ENCODE measurements at places on chromosomes 11 and 22.

DNA sequence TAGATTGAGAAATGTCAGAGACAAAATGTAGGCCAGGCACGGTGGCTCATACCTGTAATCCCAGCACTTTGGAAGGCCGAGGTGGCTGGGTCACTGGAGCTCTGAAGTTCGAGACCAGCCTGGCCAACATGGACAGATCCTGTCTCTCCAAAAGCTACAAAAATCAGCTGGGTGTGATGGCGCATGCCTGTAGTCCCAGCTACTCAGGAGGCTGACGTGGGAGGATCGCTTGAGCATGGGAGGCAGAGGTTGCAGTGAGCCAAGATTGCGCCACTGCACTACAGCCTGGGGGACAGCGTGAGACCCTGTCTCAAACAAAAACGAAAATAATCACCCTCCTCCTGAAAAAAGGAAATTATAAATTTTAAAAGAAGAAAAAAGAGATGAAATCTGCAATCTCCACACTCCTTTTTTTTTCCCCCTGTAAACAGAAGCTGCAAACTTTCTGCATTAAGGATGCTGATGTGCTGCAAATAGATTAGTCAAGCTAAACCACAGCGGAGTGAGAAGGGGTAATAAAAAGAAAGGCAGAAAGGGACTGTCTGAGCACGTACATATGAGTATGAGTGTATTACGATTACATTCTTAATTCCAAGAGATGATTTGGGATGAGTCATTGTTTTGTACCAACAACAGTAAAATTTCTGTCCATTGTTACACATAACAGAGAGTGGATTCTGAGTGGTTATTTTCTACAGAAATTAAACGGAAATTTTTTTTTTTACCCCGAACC lies 87.3 kb downstream of the SIK3 start:
- no peak for DNase-seq

DNA sequence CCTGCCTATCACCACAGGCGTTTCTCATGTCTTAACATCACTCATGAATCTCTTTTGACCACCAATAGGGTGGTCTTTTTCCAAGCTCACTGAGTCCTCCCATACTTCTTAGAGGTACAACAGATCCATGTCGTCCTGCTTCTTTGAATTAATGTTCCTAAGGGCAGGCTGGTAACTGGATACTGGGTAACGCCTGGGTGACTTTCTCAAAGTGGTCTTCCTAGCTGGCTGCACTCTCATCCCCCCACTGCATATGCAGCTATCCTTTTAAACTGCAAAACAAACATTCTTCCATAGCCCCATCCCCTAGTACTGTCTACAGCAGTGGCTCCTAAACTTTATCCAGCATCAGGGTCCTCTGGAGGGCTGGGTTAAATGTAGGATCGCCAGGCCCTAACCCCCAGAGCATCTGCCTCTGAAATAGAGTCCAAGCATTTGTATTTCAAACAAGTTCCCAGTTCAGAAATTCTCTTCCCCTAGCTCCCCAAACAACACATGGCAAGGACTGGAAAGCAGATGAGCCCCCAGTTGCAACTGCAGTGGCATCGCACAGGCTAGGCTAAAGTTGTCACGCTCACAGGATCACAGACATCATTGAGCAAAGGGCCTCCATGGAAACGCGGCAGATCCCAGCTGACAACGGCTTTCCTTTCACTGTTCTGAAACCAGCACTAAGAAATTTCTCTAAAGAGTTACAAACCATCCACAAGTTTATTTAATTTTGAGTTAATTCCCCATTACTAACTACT lies 204.9 kb downstream of the LARGE1 start:
- peak; percentile 36 for DNase-seq

- DNase-seq: no peak
Measured at GRCh38 chr11:66600631-66601233, 7.7 kb downstream of the CCS start.

DNA sequence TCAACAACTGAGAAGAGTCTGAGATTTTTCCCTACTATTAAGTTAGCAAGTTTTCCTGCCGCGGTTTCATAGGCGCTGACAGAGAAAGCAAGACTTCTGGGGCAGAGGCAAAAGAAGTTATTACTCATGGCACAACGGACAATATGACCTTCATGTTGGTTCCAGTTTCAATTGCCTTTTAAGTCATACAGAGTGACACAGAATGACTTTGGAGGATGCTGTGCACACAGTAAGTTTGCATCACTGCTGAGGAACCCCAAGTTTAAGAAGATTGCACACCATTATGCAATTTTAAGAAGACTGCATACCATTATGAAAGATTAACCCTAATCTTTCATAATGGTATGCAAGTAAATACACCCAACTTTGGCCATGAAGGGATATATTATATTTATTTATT lies 626.5 kb upstream of the CHORDC1 start:
- no peak for DNase-seq

DNA sequence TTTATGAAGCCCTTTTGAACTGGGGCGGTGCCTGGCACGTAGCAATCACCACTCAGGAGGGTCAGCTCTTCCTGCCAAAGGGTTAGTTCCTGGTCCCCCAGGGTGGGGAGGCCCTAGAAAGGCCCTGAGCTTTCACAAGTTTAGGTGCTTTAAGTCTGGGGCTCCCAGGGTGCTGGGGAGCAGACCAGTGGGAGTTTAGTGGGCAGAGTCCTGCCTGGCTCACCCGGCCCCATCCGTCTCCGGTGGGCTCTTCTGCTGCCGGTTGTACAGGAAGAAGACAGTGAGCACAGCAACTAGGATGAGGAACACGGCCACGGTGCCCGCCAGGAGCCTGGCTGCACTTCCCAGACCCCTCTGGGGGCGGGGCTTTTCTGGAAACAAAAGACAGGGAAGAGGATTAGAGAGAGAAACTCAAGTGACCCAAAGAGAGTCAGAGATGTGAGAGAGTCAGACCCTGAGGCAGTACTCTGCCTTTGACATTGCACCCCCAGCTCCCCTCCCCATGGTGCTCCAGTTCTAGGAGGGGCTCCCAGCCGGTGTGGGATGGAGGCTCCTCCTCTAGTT lies 89.3 kb downstream of the NECTIN1 start:
- no peak for DNase-seq

DNA sequence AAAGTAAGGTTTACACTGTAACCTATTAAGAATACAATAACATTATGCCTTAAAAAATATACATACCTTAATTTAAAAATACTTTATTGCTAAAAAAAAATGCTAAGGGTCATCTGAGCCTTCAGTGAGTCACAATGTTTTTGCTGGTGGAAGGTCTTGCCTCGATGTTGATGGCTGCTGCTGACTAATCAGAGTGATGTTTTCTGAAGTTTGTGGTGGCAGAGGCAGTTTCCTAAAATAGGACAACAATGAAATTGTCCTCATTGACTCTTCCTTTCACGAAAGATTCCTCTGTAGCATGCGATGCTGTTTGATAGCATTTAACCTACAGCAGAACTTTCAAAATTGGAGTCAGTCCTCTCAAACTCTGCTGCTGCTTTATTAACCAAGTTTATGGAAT lies 97.6 kb downstream of the FAT3 start:
- no peak for DNase-seq

GRCh38 chr22:38657045-38657909 lies 839 bp downstream of the CBY1 start:
- DNase-seq: peak; percentile 37

DNA sequence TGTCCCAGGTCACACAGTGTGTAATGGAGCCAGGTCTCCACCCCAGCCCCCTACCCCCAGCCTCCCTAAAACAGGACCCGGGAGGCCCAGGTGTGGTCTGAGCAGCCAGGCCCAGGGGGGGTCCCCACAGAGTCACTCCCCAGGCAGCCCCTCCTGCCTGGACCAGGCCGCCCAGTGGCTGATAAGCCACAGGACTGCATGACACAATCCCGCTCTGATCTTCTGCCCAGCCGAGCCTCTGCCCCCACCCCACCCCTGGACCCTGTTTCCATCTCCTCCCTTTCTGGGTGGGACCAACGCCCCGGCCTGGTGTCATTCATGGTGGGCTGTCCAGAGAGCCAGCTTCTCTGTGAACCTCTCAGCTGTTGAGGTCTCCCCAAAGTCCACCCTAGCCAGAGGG lies 7.8 kb upstream of the LIF start:
- DNase-seq: no peak

DNA sequence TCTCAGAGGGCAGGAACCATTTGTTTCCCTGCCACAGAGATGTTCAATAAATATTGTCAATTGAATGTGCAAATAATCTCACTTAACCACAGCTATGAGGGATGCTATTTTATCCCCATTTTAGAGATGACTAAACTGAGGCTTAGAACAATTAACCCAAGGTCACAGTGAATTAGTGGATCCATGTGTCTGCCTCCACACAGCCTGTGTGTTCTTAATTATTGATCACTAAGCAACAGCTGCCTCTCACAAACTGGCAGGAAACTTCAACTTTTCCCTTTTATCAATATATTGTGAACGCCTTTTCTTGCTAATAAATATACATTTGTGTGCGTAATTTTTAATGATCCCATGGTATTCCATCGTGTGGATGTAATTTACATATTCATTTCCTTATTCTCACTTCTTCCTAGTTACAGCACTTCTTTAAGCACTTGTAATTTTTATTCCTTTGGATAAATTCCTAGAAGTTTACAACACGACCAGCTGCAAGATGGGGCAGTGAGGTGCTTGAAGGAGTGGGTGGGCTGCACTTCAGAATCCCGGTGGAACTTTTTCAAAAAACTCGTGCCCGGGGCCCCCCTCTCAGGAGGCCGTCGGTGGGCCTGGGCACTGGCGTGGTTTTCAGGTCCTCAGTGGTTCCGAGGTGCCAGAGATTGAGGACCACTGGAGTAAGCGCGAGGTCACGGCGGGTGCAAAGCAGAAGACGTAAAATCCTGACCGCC lies 915 bp upstream of the SREBF2 start:
- no peak for DNase-seq

DNA sequence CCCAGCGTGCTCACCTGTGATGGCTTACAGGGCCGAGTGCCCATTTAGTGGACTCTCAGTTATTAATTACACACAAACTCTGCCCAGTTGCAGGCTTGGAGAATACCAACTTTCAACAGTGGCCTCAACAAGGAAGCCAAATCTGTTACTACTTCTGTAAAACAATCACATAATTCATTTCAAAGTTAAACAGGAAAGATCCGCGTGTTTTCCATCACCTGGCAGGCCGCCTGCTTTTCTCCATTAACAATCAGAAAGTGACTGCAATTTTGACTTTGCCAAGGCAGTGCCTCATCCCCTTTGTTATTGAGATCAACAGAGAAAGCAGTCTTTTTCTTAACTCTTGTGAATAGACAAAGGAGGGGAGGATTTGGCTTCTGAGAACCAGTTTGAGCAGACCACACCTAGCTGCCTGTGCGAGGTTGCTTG lies 77.7 kb downstream of the BARX2 start:
- DNase-seq: no peak

DNA sequence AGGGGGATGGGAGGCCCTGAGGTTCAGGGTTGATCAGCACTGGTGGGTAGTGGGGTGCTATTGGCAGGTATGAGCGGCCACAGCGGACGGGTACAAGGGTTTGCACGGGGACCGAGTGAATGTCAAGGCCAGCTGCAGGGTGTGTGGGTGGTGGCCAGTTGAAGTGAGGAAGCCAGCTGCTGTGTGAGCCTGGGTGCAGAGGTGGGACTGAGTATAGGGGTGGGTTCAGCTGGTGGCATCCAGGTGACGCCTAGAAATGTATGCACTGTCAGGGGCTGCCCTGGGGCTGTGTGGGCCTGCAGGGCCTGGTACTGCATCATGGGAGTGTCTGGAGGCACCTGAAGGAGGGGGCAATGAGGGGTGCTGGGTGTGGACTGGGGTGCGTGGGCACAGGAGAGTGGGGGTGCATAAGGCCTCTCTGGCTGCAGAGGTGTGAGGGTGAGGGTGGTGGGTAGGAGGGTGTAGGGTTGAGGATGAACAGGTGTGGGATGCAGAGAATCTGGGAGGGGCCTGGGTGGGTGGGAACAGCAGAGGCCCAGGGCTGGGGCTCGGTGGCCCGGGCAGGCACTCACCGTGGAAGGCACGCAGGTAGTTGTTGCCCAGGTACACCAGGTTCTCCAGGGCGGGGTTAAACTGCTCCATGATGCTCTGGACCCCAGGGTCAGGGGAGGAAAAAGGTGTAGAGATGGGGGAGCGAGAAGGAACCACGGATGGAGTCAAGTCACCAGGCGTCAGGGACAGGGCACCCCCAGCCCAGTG lies 1.7 kb downstream of the BAIAP2L2 start:
- DNase-seq: no peak

- DNase-seq: peak; percentile 36
Measured at GRCh38 chr22:19523240-19524169, 705 bp downstream of the CLDN5 start.

DNA sequence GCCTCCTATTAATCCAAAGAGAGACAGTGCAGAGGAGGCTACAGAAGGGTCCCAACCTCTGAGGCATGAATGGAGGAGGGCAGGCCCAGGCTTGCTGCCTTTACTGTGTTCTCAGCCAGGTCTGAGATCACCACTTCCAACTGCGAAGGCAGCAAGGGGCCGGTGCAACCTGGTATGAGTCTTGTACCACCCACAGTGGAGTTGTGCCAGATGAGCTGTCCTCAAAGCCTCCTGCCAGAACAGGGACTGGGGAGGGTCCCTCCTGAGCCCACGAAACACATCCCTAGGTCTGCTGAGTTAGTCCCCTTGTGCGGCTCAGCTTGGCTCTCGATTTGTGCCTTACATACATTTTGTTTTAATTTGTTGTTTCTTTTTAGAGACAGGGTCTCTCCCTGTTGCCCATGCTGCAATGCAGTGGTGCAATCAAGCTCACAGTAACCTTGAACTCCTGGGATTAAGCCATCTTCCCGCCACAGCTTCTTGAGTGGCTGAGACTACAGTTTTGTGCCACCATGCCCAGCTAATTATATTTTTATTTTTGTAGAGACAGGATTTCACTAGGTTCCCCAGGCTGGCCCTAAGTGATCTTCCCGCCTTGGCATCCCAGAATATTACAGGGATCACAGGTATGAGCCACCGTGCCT lies 9.3 kb downstream of the MIF start:
- no peak for DNase-seq

- DNase-seq: no peak
Measured at GRCh38 chr22:49901457-49901856, 16.8 kb downstream of the ALG12 start.

DNA sequence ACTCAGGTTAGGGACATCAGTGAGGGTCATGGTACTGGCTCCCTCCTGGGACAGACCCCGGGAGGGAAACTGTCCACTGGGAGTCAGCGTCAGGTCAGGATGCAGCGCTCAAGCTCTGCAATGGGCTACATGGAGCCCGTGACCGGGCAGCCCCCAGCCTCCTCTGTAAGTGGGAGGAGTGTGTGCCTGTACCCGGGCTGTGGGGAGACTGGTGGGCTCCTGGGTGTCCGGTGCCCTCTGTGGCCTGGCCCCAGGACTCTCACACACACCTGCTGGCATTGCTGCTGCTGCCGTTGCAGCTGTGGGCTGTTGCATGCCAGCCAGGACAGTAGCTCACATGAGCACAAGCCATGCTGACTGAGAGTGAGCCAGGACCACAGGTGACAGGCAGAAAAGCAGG lies 630.3 kb downstream of the TBC1D22A start:
- no peak for DNase-seq

DNA sequence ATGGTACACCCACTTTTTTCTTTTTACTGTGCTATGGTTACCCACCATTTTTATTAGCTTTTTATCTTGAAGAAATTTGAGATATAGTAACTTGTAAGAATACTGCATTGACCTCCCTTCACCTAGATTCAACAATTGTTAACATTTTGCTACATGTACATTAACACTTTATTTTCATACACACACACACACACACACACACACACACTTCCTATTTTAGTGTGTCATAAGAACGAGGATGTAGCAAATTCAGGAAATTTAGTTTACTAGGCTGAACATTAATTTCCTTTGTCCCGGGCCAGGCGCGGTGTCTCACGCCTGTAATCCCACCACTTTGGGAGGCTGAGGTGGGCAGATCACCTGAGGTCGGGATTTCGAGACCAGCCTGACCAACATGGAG lies 1.1 kb upstream of the ATP6V1E1 start:
- DNase-seq: no peak

- DNase-seq: no peak
Measured at GRCh38 chr11:706957-707816, 1.2 kb downstream of the EPS8L2 start.

Data from brain (organoid and tissue), 16 donors.